Left lung (tissue), 14 donors: ENCODE measurements at places on chromosomes 7 and 10.

GRCh38 chr10:77159538-77160110 is 478.0 kb downstream of the KCNMA1 start:
- no peak for DNase-seq

DNA sequence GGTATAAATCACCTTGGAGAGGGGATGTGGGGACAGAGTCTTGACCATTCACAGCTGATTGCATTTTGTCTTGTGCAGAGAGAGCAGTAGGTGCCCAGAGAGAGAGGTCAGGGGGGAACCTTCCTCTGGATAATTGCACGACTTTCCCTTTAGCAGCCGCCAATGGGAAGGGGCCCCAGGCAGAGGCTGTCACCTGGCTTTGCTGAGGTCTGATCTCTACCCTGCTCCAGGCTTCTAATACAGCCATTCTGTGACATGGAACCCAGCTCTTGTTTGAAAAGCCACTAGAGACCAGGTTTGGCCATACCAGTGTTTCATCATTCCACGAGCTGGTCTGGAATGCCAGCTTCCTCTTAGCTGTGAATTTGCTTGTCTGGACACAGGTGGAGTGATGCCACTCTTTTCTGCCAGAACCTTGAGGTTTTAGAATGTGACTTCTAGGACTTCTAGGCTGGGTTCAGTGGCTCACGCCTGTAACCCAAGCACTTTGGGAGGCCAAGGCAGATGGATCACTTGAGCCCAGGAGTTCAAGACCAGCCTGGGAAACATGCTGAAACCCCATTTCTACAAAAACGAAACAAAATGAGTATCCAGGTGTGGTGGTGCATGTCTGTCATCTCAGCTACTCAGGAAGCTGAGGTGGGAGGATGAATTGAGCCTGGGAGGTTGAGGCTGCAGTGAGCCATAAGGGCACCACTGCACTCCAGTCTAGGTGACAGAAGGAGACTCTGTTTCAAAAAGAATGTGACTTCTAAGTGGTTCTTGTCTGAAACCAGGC is 159.9 kb downstream of the CAMK1D start:
- no peak for DNase-seq

DNA sequence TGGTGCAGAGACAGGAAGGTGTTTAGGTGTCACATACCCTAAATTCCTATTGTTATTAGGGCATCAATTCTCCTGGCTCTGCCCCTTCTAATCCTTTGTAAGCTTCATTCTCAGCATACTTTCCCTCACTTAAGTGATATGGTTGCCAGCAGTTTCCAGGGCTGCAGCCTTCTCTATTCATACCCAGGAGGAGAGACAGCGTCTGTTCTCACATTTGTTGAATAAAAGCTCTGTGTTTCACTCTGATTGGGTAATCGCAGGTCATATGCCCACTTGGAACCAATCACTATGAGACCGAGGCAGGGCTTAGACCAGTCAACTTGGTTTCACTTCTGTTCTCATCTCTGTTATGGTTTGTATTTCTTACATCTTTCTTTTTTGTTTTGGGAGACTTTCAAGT is 109.6 kb upstream of the MTPN start:
- DNase-seq = peak; percentile 88

- DNase-seq = no peak
Observed at GRCh38 chr7:127618042-127618441, at the start of gene PAX4. Gene PAX4 (minus strand): TSS chr7:127618142. CDS start chr7:127615928, 2,214 bp downstream.
